Left lung (tissue), 14 donors: ENCODE measurements at places on chromosomes 12 and 14. TPM values are rescaled to one million over a fixed set of nuclear protein-coding genes. Genes with fewer than 3 reads are reported as not detected.

DNA sequence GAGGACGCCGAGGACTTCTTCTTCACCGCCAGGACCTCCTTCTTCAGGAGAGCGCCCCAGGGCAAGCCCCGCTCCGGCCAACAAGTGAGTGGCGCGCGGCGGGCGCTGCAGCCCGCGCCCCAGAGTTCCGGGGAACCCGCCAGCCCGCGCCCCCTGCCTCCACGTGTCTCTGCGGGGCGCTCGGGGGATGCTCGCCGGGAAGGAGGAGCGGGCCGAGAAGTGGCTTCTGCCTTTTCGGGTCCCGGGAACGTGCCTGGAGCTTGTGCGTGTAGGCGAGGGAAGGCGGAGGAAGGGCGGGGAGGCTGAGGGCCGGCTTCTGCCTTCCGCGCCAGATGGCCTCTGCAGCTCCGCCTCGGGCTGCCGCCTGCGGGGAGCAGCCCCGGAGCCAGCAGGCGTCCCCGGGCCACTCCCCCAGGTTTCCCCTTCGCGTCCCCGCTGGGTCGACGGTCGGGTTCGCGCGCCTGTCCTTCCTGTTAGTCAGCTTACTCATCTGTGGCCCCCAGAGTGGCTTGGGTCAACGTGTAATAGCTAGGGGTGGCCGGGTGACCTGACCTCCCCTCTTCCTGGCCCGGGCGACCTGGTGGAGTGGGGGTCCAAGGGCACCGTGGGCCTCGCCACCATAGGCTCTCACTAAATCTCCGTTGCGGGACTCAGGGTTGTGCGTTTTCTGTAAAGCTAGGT is 505 bp downstream of the RASSF3 start:
- peak; percentile 72 for DNase-seq
- H3K4me1 ChIP-seq, result peaks cover 58% of the 10 kb centered on the region
- no peaks in the 10 kb centered on the region for H3K27me3 ChIP-seq
- H3K36me3 ChIP-seq, result peaks cover 17% of the 10 kb centered on the region
- H3K27ac ChIP-seq, result peak overlapping the region; percentile 99

DNA sequence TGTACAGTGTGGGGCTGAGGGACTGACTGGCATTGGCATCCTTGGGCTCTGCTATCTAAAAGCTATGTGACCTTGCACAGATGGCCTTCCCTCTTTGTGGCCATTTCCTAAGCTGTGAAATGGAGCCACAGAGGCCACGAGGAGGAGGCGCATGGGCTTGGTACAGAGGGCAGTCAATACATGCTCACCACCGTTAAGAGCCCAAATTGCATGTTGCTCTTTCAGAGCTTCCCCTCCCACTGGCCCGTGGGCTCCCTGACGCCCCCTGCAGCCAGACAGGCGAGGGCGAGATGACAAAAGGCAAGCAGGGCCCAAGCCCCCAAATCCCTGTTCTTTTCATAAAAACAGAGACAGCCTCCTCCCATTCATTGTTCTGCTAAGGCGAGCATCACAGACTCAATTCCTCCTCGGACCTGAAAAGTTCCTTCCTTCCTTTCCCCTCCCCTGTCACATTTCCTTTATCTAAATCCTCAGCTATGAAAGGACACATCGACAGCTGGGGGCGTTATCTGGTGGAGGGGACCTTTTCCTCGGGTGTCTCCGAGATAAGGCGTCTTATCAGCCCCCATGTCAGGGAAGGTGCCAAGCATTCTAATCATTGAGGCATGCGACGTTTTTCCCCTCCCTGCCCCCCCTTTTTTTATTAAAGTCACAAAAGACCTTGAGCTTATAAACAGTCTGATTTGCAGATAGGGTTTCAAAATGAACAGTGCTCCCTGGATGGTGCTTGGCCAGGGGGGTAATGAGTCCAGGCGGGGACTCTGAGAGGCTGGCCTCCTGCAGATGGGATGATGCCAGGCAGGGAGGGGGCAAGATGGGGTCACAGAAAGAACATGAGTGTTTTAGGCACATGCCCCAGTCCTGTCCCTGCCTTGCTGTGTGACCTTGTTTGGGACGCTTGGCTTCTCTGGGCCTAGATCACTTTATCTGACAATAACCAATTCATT is 26.4 kb downstream of the FAM222A start:
- no peaks in the 10 kb centered on the region for H3K4me1 ChIP-seq
- no peak overlapping the region for H3K27ac ChIP-seq
- H3K27me3 ChIP-seq, result peaks cover 25% of the 10 kb centered on the region
- H3K4me3 ChIP-seq, result no peak overlapping the region
- DNase-seq, result peak; percentile 10
- H3K36me3 ChIP-seq, result no peaks in the 10 kb centered on the region

The C14orf180 gene
- total RNA-seq, result not detected

DNA sequence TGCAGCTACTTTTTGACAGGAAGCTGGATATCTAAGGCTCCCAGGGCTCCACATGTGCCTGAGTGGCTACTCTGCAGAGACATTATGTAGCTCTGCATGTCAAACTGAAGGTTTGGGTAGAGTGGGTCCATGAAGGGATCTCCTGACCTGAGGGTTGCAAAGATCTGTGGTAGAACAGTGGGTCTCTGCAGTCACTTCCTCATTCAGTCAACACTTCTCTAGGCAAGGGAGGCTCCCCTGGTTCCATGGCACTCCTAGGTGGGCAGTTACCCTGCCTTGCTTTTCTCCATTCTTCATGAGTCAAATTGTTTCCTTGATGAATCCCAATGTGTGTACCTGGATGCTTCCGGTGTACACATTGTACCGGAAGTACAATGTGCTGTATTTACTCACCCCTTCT is 57.4 kb downstream of the CMAS start:
- H3K4me3 ChIP-seq, result no peak overlapping the region
- H3K27me3 ChIP-seq, result no peaks in the 10 kb centered on the region
- H3K4me1 ChIP-seq, result peaks cover 13% of the 10 kb centered on the region
- H3K36me3 ChIP-seq, result no peaks in the 10 kb centered on the region
- H3K27ac ChIP-seq, result no peak overlapping the region

The DAO gene
- not detected for total RNA-seq

- peaks cover 13% of the 10 kb centered on the region for H3K4me1 ChIP-seq
- H3K36me3 ChIP-seq, result peaks cover 10% of the 10 kb centered on the region
- H3K4me3 ChIP-seq, result no peak overlapping the region
- no peak overlapping the region for H3K27ac ChIP-seq
- no peak for DNase-seq
- H3K27me3 ChIP-seq, result no peaks in the 10 kb centered on the region
Observed at GRCh38 chr12:3700861-3701260, 52.0 kb downstream of the CRACR2A start.

- no peak for DNase-seq
- H3K4me1 ChIP-seq, result peaks cover 33% of the 10 kb centered on the region
- peak overlapping the region; percentile 55 for H3K27ac ChIP-seq
- no peaks in the 10 kb centered on the region for H3K36me3 ChIP-seq
- H3K27me3 ChIP-seq, result no peaks in the 10 kb centered on the region
- H3K4me3 ChIP-seq, result no peak overlapping the region
Observed at GRCh38 chr12:6607751-6608591, 792 bp upstream of the CHD4 start.

DNA sequence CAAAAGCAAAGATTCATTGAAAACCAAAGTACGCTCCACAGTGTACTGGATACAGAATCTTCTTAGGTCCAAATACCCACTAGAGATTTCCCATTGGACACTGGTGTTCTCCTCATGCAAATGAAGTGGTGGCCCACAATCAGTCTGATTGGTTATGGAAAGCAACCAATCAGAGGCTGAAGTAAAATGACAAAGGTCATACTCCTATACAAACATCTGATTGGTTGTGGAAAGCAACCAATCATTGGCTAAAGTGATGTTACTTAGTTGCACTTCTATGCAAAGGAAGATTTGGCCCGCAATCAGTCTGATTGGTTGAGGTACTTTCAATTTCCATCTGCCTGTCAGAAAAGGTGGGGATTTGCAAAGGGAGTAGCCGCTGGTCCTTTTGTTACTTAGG is 1.3 kb upstream of the WASHC3 start:
- no peak for DNase-seq
- no peak overlapping the region for H3K27ac ChIP-seq
- peaks cover 6% of the 10 kb centered on the region for H3K4me1 ChIP-seq

GRCh38 chr14:91417983-91418386 is 365 bp upstream of the CCDC88C start:
- no peaks in the 10 kb centered on the region for H3K36me3 ChIP-seq

The LRTM2 gene
- total RNA-seq, result not detected

GRCh38 chr12:13200841-13201240 is 4.3 kb downstream of the EMP1 start:
- H3K36me3 ChIP-seq, result peaks cover 3% of the 10 kb centered on the region
- H3K27me3 ChIP-seq, result no peaks in the 10 kb centered on the region
- no peak overlapping the region for H3K27ac ChIP-seq
- DNase-seq, result no peak
- H3K4me1 ChIP-seq, result peaks cover 47% of the 10 kb centered on the region
- H3K4me3 ChIP-seq, result no peak overlapping the region

The PPP1R36 gene
- total RNA-seq, result 2.1 TPM

The PPP1R1A gene
- total RNA-seq, result 0.26 TPM

DNA sequence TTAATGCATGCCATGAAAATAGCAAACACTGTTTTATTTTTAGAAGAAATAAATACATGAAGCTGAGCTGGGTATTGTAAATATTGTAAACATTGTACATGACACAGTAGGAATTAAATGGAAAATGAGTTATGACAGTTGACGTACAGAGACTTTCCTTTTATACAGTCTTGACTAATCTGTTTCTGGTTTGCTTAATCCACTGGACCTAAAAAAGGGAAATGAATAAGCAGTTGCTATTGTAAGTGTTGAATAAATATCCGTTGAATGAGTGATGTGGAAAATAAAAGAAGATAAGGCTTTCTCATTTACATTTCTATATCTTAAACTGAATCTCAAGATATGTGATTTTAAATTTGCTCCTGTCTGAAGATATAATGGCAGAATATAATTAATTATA is 15.0 kb downstream of the PMCH start:
- H3K27me3 ChIP-seq, result no peaks in the 10 kb centered on the region
- H3K36me3 ChIP-seq, result no peaks in the 10 kb centered on the region
- no peaks in the 10 kb centered on the region for H3K4me1 ChIP-seq
- no peak overlapping the region for H3K27ac ChIP-seq
- DNase-seq, result no peak

- H3K27ac ChIP-seq, result no peak overlapping the region
- no peak overlapping the region for H3K4me3 ChIP-seq
- DNase-seq, result no peak
- no peaks in the 10 kb centered on the region for H3K36me3 ChIP-seq
- peaks cover 22% of the 10 kb centered on the region for H3K4me1 ChIP-seq
- no peaks in the 10 kb centered on the region for H3K27me3 ChIP-seq
Observed at GRCh38 chr12:116927244-116927940, 16.6 kb downstream of the FBXW8 start.

GRCh38 chr12:124616394-124617221 is 49.2 kb upstream of the NCOR2 start:
- no peak overlapping the region for H3K27ac ChIP-seq
- H3K4me3 ChIP-seq, result no peak overlapping the region
- no peaks in the 10 kb centered on the region for H3K36me3 ChIP-seq
- no peak for DNase-seq
- H3K27me3 ChIP-seq, result no peaks in the 10 kb centered on the region
- H3K4me1 ChIP-seq, result peaks cover 32% of the 10 kb centered on the region

The SLC4A8 gene
- 1.7 TPM for total RNA-seq

The COCH gene
- 0.70 TPM for total RNA-seq

- no peaks in the 10 kb centered on the region for H3K4me1 ChIP-seq
- no peaks in the 10 kb centered on the region for H3K36me3 ChIP-seq
- DNase-seq, result no peak
Observed at GRCh38 chr14:99075771-99076375, 196.1 kb downstream of the BCL11B start.

DNA sequence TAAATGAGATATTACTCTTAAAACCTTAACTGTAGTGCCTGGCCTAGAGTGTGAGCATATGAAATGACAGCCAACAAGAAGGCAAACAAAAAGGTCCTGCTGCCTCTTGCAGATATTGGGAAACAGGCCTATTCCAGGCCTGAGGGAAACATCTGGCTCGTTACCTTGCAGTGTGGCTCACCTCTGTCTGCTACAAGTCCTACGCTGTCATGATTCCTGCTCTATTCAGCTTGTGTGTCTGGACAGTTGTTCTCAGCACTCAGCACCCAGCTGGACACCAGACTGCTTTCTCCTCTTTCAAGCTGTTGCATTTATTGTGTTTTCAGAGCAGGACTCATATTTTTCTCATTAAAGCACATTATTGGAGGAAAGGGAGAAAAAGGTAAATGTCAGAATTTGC is 113.5 kb downstream of the TMTC2 start:
- H3K27me3 ChIP-seq, result no peaks in the 10 kb centered on the region
- no peak overlapping the region for H3K4me3 ChIP-seq
- no peak for DNase-seq
- H3K4me1 ChIP-seq, result no peaks in the 10 kb centered on the region
- no peak overlapping the region for H3K27ac ChIP-seq

The ITGA7 gene
- total RNA-seq, result 62.4 TPM

The KRT1 gene
- total RNA-seq, result 0.64 TPM

- DNase-seq, result no peak
- H3K27me3 ChIP-seq, result no peaks in the 10 kb centered on the region
- H3K4me1 ChIP-seq, result peaks cover 32% of the 10 kb centered on the region
- no peaks in the 10 kb centered on the region for H3K36me3 ChIP-seq
Observed at GRCh38 chr12:63944586-63945228, 100.2 kb downstream of the SRGAP1 start.

DNA sequence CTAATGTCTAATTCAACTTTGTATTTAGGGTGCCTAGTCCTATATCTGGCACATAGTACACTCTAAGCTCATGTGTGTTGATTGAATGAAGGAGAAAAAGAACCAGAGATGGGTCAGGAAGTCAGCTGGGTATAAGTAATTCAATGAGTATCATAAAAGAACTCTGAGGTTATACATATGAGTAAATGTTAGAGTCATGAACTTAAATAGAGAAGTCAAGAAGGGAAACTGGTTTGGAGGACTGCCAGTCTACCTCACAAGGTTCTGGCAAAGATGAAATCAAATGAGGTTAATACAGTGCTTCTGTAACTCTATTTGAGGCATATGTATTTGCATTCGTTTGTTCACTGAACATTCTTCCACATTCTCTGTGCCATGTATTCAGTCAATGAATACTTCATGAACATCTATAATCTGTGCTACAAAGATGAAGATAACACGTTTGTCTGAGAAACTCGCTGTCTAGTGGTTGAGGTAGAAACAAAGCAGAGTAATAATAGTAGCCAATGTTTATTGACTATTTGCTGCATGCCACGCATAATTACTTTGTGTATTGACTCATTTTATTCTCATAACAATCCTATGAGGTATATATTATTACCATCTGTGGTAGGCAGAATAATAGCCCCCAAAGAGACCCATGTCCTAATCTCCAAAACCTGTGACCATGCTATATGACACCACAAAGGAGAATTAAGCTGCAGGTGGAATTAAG is 88.9 kb downstream of the PTGER2 start:
- H3K27ac ChIP-seq, result no peak overlapping the region
- H3K36me3 ChIP-seq, result no peaks in the 10 kb centered on the region

The RD3L gene
- total RNA-seq, result not detected

- DNase-seq, result no peak
- no peaks in the 10 kb centered on the region for H3K27me3 ChIP-seq
- H3K4me1 ChIP-seq, result no peaks in the 10 kb centered on the region
Observed at GRCh38 chr12:106732890-106733289, 41.6 kb upstream of the RIC8B start.

GRCh38 chr14:54643696-54644176 is 76.8 kb downstream of the SAMD4A start:
- no peak for DNase-seq
- no peak overlapping the region for H3K4me3 ChIP-seq
- H3K36me3 ChIP-seq, result no peaks in the 10 kb centered on the region
- H3K27me3 ChIP-seq, result no peaks in the 10 kb centered on the region
- H3K27ac ChIP-seq, result no peak overlapping the region
- H3K4me1 ChIP-seq, result no peaks in the 10 kb centered on the region

- DNase-seq, result no peak
- peak overlapping the region; percentile 13 for H3K27ac ChIP-seq
- no peaks in the 10 kb centered on the region for H3K36me3 ChIP-seq
- no peaks in the 10 kb centered on the region for H3K27me3 ChIP-seq
- H3K4me3 ChIP-seq, result no peak overlapping the region
Observed at GRCh38 chr12:124696693-124697476, 129.5 kb upstream of the NCOR2 start.

The PRPF40B gene
- total RNA-seq, result 16.0 TPM
